Glomerular endothelial cell (primary cell): ENCODE measurements at places on chromosomes 13 and 19.

DNA sequence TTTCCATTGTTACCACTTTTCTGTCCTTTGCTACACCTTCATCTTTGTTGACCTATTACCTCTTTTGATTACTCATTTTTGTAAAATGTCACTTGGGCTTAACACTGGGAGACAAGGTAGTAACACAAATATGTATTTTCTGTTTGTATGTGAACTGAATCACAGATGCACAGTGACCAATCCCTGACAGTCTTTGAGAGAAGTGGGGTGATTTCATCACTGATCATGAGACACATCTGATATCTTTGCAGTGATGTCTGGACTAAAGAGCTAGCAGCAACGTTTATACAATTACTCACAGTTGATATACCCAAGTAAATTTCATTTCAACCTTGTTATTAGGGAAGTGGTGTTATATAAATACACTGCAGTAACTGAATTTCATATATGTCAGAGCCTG is 1397.4 kb upstream of the SPRY2 start:
- DNase-seq = no peak

DNA sequence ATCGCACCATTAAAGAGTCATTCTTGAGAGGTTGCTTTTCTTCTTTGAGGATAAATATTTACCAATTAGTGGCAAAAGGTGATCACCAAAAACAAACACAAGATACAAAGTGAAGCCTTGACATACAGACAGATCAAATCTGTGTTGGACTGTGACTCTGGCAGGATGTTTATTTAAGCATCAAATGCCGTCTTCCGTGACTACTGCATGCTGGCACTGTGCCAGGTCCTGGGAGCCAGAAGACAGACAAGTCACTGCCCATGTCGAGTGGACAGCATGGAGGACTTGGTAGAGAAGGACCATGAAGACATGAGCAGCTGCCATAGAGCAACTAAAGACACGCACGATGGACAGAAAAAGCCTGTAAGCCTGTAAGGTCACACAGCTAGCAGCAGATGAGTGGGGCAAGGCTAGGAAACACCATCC is 92.8 kb upstream of the FARP1 start:
- no peak for DNase-seq

DNA sequence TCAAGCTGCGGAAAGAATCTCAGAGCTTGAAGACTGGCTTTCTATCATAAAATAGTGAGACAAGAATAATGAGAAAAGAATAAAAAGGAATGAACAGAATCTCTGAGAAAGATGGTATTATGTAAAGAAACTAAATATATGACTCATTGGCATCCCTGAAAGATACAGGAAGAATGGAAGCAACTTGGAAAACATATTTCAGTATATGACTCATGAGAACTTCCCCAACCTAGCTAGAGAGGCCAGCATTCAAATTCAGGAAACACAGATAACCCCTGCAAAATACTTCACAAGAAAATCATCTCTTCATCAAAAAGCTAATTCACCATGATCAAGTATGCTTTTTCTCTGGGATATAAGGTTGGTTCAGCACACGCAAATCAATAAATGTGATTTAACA is 2318.0 kb downstream of the PCDH9 start:
- peak; percentile 31 for DNase-seq

DNA sequence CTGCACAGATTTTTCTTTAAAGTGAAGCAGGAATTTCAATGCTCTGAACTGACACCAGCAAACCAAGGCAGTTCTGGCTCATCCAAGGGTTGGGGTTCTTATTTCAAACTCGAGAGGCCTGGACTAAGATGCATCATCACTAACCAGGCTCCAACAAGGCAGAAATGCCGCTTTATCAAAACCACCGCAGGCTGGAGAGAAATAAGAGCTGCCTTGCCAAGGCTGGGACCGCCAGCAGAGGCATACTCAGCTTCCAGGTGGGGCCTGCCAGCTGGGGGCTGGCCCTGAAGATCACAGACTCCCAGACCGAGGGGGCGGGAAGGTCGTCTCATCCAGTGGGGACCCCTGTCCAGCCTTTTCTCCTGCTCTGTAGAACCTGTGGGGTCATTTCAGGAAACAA is 37.4 kb upstream of the GAS6 start:
- no peak for DNase-seq

GRCh38 chr19:22545751-22546150 is 88.4 kb upstream of the ZNF492 start:
- DNase-seq = no peak

GRCh38 chr19:49103331-49104085 is 10.7 kb upstream of the LIN7B start:
- DNase-seq = no peak

- DNase-seq = no peak
Measured at GRCh38 chr13:51523082-51523518, 61.2 kb upstream of the WDFY2 start.

GRCh38 chr19:31675193-31675913 is 326.1 kb upstream of the TSHZ3 start:
- DNase-seq = no peak

DNA sequence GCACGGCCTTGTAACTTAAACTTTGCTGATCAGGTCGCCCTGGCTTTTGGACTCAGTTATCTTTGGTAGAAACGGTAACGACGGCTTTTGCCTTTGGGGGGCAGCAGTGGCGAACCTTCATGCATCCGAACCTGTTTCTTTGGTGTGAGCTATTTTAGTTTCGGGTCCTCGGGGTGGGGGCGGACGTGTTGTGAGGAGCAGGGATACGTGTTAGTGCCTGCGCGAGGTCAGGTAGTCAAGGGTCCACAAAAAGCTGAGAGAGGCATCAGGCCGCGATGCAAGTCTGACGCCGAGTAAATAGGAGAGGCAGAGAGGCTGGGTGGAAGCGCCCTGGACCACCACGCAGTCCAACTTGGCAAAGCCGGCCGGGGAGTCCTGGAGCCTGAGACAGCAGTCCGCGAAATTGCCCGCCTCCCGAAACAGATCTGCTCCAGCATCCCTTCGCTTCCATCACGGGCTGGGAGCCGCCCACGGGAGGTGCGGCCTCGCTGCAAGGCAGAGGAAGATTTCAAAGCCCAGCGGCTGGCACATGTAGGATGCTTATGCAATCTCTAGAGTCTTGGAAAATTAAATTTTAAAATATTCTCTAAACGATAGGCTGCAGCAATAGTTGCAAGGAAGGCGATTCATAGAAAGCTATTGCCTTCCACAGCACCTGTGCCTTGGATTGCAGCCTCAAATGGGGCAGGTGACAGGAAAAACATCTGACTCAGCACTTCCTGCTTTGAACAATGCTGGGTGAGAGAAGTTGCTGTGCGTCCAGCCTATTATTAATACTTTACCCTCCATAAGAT is 4.6 kb upstream of the TPP2 start:
- DNase-seq = no peak

GRCh38 chr19:3690551-3691371 is 9.5 kb downstream of the PIP5K1C start:
- DNase-seq = no peak

- DNase-seq = no peak
Measured at GRCh38 chr13:65826657-65827056, 1403.5 kb downstream of the PCDH9 start.

GRCh38 chr19:7255119-7255518 is 39.1 kb downstream of the INSR start:
- DNase-seq = no peak

DNA sequence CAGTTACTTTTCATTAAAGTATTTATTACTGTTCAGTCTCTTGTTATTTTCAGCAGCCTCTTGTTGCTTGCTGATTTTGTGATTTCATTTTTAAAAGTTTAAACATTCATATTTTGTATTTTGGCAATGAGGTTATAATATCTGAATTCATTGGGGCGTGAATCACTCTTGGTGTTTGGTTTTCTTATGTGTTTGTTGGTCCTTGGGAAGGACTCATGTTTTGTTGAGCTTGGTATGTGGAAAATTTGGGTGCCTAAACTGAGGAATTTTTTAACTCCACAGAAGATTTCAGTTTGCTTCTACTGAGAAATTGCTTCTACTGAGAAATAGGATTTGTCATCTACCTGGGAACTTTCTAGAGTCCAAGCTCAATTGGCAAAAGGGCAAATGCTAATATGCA is 38.2 kb downstream of the PDS5B start:
- no peak for DNase-seq

DNA sequence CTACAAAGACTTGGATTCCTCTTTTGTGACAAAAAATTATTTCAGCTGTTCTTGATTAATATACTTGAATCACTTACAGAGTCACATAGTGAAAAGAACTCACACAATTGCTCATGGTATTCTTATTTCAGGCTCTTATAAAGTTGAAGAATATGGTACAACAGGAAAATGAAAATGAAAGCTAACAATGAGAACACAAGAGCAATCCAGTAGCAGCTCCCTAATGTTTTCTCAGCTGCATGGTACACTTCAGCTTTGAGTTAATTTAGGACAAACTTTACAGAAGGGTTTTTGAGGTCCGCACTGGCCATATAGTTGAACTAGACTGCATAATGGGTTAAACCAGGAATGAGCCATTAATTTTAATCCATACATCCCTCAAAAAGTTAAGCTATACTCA is 1261.8 kb downstream of the SLITRK5 start:
- DNase-seq = no peak

- no peak for DNase-seq
Measured at GRCh38 chr19:2227415-2228156, 8.5 kb downstream of the PLEKHJ1 start.

DNA sequence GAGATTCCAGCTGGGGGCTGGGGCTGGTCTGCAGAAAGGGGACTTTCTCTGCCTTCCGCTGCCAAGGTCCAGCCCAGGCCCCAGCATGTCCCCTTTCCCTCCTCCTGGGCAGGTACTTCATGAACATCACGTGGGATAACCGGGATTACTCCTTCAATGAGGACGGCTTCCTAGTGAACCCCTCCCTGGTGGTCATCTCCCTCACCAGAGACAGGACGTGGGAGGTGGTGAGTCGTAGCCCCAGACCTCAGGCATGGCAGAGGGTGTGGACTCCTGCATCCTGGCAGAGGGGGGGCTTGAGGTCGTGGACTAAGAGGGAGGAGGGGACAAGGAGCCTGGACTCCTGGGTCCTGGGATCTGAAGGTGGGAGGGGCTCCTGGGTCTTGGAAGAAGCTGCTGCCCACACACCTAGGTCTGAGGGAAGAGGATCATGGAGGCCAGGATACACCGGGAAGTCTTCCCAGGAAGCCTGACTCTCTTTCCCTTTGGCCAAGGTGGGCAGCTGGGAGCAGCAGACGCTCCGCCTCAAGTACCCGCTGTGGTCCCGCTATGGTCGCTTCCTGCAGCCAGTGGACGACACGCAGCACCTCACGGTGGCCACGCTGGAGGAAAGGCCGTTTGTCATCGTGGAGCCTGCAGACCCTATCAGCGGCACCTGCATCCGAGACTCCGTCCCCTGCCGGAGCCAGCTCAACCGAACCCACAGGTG is 20.6 kb downstream of the GRIN2D start:
- no peak for DNase-seq

- no peak for DNase-seq
Measured at GRCh38 chr13:36917311-36917710, 2.7 kb downstream of the SMAD9 start.
